ENCODE measurements at places on chromosomes 7 and 10.

DNA sequence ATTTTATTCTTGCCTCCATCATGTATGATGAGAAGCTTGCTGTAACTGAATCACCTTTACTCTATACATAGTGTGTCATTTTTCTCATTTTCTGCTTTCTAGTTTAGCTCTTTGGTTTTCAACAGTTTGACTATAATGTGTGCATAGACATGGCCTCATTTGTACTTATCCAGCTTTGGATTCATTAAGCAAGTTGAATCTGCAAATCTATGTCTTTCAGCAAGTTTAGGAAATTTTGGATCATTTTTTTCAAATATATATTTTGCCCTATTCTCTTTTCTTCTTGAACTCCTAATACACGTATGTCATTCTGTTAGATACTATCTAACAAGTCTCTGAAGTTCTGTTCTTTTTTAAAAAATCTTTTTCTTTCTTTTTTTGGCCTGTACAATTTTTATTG is 57.8 kb downstream of the PRLHR start:
- DNase-seq = no peak

DNA sequence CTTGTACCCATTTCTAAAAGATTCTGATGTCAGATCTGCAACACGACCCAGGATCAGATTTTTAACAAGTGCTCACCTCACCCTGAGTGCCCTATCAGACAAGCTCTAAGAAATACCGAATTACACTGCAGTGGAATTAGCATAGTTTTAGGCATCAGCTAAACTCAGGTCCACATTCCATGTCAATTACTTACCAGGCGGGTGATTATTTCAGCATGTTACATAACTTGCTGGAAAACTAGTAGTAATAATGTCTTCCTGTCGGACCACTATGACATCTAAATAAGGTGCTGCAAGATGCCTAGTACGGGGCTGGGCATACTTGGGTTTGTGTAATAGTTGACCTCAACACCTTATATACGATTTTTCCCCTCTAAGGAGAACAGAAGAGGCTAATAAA is 21.0 kb downstream of the TRIL start:
- peak; percentile 55 for DNase-seq

DNA sequence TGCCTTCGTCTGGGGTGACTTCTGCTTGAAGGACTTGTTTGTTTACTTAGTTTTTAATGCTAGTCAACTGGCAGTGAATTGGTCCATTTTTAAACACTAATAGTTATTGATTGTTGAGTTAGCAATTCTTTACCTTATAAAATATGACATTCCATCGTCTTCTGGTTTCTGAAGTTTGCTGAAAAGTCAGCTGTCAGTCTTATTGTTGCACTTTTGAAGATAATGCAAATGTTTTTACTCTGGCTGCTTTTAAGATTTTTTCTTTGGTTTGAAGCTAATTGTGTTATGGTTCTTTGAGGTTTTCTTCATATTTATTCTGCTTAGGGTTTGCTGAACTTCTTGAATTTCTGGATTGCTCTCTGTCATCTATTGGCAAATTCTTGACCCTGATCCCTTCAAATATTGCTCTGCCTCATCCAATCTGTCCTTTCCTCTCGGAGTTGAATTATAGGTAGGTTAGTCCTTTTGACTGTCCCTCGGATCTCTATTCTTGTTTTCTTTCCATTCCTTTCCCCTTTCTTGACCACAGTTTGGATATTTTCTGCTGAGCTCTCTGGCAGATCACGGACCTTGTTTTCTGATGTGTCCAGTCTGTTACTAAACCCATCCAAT is 24.2 kb downstream of the MGMT start:
- DNase-seq = no peak

GRCh38 chr7:33061282-33061937 is 1.2 kb downstream of the NT5C3A start:
- DNase-seq = no peak

GRCh38 chr10:58994226-58995057 is 182.0 kb upstream of the PHYHIPL start:
- no peak for DNase-seq

- DNase-seq = peak; percentile 13
These were observed 96.1 kb downstream of the COL28A1 start for GRCh38 chr7:7439564-7439963.

- DNase-seq = no peak
These were observed 37.5 kb downstream of the ENO4 start for GRCh38 chr10:116886772-116887171.

DNA sequence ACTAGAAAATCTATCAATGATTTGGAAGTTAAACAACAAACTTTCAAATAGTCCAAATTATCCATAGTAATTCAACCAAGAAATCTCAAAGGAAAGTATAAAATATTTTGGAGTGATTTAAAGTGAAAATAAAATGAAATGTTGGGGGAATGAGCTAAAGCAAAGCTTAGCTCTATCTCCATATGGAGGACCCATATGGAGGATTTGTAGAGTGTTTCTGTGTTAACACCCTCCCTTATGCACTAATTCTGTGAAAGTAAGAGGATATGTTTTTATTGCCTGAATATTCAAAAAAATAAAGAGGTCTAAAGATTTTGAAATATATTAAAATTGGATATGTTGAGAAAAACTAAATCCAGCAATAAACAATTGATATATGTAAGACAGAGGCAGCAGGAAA is 31.6 kb downstream of the CDC14C start:
- DNase-seq = no peak

- DNase-seq = no peak
These were observed 146.1 kb downstream of the GRK5 start for GRCh38 chr10:119353421-119353820.

DNA sequence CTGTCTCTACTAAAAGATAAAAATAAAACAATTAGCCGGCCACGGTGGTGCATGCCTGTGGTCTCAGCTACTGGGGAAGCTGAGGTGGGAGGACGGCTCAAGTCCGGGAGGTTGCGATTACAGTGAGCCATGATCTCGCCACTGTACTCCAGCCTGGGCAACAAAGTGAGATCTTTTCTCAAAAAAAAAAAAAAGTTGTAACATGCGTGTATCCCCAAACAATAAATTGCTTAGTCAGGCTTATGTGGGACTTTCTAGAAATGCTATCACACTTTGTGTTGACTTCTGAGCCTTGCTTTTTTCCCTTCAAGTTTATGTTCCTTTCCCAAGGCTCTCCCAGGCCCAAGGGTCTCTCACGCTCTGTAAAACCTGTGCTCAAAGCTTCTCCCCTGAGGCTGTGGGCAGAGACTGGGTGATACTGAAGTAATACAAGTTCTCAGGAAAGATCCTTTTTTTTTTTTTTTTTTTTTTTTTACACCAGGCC is 88.0 kb upstream of the TNS3 start:
- DNase-seq = peak; percentile 72

GRCh38 chr7:46661431-46661830 is 740.4 kb upstream of the IGFBP3 start:
- DNase-seq = no peak

GRCh38 chr7:66335318-66335717 is 130.2 kb downstream of the TPST1 start:
- no peak for DNase-seq

DNA sequence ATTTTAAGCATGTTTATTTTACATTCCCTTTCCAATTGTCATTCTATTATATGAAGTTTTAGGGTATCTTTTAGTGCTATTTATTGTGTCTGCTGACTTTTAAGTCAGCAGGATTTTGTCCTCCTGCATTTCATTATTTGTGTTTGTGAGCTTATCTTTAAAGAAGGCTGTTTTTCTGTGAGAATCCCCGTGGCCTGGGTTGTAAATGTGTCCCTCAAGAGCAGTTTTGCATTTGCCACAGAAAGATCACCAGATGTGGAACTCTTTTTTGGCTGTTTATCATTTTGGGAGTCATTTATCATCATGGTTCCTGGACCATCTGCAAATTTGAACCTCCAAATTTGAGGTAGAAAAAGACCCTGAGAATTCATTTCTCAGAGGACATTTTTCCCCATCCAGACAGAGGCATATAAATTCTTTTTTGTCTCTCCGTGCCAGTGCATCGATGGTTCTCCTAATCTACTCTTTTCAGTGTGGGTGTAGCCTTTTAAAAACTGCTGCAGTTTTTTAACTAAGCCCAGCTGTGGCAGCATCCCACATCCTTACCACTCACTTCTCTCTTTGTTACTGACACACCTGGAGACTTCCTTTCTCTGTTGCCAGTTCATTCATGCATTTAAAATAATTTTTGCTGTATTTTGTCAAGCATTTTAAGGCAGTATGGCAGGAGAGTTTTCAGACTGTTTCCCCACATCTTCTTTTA is 20.1 kb upstream of the MTURN start:
- no peak for DNase-seq

DNA sequence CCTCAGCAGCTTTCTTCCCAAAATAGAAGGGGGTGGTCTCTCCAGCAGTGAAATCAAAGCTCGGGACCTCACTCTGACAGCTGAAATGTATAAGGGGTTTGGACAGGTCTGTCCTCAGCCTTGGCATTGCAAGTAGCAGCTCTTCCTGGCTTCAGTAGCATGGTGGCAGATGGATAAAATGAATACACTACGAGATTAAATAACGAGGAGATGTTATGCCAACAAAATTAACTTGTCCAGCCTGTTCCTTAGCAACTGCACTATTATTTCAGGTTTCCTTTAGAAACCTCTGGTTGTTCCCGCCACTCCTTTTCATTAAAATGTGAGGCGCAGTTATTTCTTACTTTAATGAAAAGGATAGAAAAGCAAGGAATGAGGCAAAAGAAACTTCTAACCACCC is 24.9 kb downstream of the PRLHR start:
- no peak for DNase-seq

DNA sequence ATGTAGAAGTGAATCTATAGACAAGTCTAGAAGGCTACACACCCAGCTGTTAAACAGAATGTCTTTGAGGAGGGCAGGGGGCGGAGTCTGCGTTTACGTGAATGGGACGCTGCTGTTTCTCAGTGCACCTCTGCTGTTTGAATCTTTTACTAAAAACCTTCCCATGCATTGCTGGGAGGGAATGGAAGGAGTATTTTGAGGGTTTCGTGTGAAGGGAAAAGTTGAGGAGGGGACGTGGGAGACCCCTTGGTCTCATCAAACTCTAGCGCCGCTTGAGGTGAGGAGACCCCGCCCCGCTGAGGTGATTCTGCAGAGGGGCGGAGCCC is 492 bp upstream of the VCL start:
- no peak for DNase-seq

GRCh38 chr10:90193240-90193985 is 492.0 kb downstream of the KIF20B start:
- DNase-seq = peak; percentile 94

- no peak for DNase-seq
These were observed 104.9 kb downstream of the ADK start for GRCh38 chr10:74255888-74256357.

DNA sequence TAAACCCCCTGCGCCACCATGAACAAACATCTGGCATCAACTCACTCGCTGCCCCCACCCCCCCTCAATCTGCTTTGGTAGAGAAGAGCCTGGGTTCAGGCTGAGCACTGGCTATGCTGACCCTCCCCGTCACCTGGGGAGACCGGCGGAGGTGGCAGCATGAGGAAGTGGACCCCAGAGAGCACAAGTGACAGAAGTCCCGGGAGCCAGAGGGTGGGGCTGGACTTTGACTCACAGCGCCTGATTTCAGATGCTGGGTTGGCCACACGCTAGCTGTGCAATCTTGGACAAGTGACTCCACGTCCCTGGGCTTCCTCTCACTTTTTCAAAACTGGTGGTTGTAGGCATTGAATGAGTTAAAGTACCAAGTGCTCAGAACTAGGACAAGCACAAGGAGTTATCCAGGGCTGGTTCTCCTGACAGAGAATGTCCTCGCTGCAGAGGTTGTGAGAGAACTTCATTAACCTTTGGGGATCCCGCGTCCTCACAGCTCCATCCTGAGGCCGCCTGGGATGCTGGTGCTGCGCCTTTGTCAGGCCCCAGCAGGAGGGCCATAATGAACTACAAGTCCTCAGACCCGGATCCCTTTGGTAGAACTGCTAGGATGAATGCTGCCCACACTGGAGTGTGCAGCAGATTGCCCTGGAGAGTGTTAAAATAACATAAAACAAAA is 48.8 kb upstream of the RASGEF1A start:
- DNase-seq = no peak

DNA sequence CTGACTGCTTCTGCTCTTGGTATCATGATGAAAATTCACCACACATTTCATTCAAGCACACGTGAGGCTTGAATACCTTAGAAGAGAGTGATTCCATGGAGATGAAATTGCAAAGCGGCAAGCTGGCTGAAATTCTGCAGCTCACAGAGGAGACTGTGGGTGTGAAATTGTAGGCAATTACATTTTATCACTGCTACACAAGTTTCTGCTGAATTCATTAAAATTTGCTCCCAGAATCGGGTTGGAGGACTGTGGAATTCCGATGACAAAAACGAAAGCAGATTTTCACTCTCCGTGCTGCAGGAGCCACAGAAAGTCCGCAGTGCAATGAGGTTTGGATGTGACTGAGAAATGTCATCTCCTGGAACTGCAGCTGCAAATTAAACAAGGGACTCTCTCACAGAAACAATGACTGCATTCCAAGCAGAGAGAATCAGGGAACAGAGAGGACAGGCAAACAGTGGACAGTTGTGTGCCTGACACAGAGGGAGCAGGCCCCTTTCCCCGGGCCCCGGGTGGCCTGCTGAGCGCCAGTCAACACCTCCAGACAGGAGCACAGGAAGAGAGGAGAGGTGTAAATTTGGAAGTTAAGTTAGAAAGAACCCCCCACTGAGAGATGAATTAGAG is 109.1 kb downstream of the C10orf90 start:
- no peak for DNase-seq
